ENCODE measurements at places on chromosomes 5 and 9.

DNA sequence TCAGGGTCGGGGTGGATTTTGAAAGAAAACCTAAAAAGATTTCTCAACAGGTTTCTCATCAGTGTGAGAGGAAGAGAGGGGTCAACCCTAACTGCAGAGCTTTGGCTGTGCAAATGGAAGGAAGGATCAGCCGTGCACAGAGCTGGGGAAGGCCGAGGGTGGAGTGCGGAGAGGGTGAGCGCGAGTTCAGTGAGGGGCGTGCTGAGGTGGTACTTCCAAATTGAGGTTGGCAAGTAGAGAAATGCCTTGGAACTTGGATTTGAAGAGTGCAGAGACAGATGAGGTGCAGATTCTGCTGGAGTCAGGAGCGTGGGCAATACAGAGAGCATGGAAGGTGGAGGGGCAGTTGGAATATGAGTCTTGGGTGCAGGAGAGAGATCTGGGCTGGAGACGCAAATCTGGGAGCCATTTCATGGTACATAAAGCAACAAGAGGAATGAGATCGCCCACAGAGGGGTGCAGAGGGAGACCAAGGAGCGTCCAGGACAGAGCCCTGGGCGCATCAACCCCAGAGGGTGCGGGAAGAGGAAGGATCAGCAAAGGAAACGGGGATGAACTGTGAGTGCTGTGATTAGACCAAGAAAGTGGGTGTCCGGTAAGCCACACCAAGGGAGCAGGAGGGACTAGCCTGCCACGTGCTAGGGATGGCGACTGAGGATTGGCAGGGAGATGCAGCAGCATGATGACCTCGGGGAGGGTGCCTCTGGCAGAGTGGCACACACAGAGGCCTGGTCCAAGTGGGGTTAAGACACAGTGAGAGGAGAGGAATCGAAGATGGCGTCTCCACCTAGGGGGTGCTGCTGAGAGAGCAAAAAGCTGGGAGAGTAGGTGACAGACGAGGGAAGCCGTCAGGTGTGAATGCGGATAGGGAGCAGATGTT is 105.8 kb downstream of the ADAMTS2 start:
- DNase-seq: no peak

DNA sequence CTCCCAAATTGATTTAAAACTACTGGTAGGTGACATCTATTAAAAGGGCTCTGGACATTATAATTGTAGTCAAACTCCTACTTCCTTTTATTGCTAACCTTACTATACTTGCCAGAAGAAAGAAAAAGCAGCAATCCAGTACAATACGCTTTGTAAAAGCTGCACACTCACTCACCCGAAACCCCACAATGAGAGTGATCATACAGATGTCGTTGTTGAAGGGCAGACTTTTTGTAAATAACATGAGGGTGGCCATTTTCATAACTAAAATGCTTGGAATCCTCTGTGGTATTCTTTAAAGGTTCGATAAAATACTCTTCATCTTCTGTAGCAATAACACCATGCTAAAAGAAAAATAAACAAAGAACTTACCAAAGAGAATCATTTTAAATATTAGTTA is 21.7 kb downstream of the ADAMTS6 start:
- no peak for DNase-seq

DNA sequence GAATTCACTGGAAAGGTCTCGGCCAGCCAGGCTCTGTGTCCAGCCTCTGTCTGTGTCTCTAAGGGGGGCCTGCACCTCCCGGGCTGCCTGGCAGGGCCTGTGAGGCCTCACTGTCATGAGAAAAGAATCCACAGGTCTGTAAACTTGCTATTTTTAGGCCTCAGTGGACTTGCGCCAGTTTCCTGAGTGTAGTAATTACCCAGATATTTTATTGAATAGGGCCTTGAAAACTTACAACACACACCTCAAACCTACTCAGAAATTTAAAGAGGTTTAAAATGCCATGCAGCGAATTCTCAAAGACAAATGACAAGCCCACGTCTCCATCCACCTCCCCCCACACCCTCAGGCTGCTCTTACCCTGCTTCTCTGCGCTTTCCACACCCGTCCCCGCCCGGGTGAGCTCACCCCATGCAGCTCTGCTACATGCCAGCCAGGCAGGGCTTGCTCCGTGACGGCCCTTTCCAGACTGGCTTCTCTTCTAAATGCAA is 8.8 kb upstream of the TENT4A start:
- DNase-seq: no peak

- DNase-seq: no peak
These were observed 1.4 kb upstream of the GLRX start for GRCh38 chr5:95823738-95824609.

DNA sequence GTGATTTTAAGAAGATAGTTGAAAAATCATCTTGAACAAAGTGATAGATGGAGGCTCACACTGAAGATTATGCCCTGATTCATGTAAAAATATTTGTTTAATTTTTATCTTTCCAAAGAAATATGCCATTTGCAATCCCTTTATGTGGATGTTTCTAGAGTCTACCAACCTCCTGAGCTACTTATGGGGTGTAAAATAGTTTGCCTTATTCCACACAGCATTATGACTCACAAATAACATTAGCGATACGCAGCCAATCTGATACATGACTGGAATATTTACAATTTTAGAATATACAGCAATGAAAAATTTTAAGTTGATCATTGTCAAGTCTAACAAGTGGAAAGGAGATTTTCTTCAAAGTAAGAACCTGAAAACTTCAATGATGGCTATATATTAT is 327.5 kb downstream of the EDIL3 start:
- DNase-seq: no peak

- no peak for DNase-seq
These were observed 10.9 kb downstream of the PTCH1 start for GRCh38 chr9:95505717-95506427.

DNA sequence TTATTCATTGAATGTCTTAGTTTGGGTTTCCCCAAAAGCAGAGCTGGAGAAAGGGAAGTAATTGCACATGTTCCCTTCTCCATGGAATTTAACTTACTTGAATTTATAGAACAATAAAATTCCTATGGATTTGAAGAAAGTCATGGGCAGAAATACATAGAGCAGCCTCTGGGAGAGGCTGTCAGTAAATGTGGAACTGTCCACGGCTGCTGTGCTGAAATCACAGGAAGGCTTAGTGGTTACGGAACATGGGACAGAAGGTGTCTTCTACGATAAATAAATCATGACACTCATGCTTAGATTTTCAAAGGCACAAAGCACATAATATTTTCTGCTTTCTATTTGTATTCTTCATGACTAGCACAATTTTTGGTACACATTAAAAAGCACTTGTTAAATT is 440.6 kb upstream of the IZUMO3 start:
- DNase-seq: no peak

GRCh38 chr5:1494780-1495524 is 28.8 kb downstream of the LPCAT1 start:
- DNase-seq: no peak

DNA sequence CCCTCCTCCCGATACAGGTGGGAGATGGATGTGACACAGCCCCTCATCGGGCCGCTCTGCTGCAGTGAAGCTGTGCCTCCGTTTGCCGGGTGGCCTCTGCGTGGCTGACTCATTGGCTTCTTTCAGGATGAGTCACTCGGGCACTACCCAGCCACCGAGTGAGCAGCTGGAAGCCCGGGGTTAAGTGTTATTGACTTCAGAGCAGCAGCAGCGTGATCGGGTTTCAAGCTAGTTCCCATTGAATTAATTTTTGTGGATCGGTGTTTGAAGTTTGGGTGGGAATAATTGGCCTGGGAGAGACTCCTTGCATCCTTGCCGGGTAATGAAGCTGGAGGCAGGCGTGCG is 266.4 kb upstream of the IRX4 start:
- no peak for DNase-seq

DNA sequence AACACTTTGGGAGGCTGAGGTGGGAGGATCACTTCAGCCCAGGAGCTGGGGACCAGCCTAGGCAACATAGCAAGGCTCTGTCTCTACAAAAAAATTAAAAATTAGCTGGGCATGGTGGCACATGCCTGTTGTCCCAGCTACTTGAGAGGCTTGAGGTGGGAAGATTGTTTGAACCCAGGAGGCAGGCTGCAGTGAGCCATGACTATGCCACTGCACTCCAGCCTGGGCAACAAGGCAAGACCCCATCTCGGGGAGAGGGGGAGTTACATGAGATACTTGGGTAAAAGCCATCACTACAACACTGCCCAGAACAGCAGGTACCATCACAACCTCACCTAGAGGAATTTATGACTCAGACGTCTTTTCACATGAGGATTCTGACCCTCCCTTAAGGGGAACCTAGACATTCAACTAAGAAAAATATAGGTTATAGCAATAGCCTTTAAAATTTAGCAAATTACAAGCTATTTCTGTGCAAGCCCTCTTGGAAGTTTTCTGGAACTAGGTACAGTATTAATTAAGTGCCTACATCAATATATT is 143.5 kb downstream of the NFIB start:
- no peak for DNase-seq

DNA sequence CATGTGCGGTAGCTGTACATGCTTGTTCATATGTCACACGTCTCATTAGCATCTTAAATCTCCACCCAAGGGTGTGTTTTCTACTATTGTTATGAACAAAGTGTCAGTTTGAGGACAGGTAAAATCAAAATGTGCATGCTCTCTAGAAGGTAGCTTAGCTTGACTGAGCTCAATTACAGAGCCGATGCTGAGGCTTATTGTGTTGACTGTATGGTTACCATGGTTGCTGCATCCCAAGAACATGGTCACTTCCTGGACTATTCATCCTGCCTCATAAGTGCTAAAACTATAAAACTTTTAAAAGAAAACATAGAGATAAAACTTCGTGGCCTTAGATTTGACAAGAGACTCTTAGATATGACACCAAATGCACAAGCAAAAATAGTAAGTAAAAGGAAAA is 426.1 kb upstream of the CTNND2 start:
- DNase-seq: no peak

GRCh38 chr9:80881320-80881719 is 808.0 kb downstream of the TLE1 start:
- no peak for DNase-seq

GRCh38 chr5:55316837-55317236 is 9.0 kb downstream of the MTREX start:
- no peak for DNase-seq

- no peak for DNase-seq
These were observed 46.3 kb upstream of the JMY start for GRCh38 chr5:79189439-79190234.

DNA sequence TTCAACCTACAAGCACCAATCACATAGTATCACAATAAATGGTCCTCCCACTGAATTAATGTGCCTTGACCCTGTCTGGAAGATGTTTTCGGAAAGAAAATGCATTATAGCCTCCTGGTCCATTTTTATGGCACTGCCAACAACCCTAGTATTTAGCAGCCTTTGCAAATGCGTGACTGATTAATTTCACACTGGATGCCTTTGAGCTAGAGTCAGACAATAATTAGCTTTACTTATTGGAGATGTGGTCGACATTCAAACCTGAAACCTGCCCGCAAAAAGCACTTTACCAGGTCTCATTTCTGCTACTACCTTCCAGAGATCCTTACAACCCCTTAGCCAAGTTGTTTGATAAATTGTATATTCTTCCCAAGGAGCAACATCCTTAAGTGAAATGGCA is 119.3 kb upstream of the DPYSL3 start:
- no peak for DNase-seq

- DNase-seq: no peak
These were observed 105.1 kb downstream of the LMNB1 start for GRCh38 chr5:126881821-126882600.

DNA sequence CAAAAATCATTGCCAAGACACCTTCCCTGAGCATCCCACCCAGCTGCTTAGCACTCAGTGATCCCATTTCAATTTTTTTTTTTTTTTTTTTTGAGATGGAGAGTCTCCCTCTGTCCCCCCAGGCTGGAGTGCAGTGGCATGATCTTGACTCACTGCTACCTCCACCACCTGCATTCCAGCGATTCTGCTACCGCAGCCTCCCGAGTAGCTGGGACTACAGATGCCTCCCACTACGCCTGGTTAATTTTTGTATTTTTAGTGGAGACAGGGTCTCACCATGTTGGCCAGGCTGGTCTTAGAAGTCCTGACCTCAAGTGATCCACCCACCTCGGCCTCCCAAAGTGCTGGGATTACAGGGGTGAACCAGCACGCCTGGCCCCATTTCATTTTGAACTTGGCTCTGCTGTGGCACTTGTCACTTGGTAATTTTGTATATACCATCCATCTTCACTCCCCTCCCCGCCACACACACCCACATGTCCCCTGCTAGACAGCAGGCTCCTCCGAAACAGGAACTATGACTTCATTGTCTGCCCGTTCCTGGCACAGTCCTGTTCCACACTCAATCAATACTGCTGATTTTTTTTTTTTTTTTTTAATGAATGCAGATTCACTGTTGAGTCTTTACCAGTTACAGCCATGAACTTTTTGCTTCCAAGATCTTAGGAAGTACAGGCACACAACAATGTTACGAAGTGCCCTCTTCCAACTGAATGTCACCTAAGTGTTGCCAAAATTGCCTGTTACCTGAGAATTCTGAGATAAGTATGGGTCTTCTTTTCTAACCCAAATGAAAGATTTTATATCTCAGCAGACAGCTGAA is 17.3 kb upstream of the ZBTB34 start:
- DNase-seq: no peak

DNA sequence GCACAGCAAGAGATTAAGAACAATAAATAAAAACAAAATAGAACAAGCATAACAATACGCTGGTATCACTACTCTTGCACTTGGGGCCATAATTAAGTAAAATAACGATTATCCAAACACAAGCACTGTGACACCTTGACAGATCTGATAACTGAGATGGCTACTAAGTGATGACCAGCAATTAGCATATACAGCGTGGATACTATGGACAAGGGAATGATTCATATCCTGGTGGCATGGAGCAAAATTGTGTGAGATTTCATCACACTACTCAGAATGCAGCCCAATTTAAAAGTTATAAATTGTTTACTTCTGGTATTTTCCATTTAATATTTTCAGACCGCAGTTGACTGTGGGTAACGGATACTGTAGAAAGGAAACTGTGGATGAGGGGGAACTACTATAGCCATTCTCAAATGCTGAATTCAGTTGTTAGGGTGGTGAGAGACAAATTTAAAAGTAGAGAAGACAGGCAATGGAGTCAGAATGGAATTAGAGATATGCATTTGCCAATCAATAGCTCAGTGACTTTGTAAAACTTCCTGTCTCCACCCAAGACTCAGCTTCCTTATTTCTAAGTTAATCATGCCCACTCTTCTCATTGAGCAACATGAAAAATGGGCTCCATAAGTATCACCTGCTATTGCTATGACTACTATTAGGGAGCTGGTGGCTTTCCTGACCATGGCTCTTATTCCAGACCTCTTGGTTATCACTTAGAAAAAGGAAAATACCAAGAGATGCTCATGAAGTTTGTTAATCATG is 300.8 kb downstream of the TRIM32 start:
- no peak for DNase-seq

GRCh38 chr5:115386657-115387056 is 90.2 kb upstream of the CCDC112 start:
- no peak for DNase-seq
